RCC 7860 (cell line): ENCODE measurements at places on chromosomes 2 and 18.

GRCh38 chr18:1244397-1245122, 339.9 kb downstream of the ADCYAP1 start:
- no peak for DNase-seq

GRCh38 chr2:43219383-43220228, 6.8 kb downstream of the ZFP36L2 start:
- DNase-seq: peak; percentile 67

DNA sequence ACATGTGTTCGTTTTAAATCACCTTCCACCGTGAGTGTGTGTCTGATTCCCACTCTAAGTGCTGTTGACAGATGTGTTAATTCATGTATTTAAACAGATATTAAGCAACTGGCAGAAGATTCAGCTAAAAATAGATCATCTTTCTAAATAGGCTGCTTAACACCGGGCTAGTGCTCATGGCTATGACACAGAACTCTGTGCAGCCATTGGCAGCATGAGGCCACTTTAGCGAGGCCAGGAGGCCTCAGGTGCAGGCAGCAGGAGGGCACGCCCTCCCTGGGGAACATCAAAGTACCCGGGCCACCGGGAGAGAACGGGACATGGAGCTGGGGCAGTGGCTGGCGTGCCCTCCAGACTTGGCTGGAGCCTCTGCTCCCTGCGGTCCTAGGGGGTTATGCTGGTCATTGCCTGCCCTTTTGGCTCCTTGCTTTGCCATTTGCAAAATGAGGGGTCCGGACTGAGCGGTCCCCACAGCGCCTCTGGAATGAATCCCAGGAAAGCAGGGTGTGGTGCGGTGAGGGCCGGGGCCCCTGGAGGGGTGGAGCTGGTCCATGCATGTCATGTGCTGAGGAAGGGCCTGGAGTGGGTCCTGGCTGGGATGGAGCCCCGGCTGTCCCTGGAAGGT, 62.8 kb upstream of the HDAC4 start:
- DNase-seq: no peak

GRCh38 chr2:232571026-232571474, 20.6 kb downstream of the EIF4E2 start:
- DNase-seq: peak; percentile 16

- peak; percentile 84 for DNase-seq
These were observed 99.3 kb downstream of the SPTBN1 start for GRCh38 chr2:54555318-54555837.

- no peak for DNase-seq
These were observed 192.2 kb upstream of the HAAO start for GRCh38 chr2:42984617-42985016.

DNA sequence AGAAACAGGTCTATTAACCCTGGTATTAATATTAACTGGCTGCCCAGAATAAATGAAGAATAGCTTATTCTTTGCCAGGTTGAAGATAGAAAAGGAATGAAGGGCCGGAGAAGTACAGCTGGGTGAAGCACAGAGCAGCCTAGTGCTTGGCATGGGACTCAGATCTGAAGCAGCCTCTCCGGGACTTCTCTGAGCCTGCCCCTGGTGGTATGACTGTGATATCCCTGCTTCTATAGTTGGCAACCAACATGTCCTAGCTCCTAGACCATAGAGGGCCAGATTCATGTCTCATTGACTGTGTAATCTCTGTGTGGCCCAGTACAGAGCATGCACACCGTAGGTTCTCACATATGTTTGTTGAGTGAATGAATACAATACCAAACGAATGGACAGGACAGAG, 107.8 kb downstream of the MSH2 start:
- no peak for DNase-seq

DNA sequence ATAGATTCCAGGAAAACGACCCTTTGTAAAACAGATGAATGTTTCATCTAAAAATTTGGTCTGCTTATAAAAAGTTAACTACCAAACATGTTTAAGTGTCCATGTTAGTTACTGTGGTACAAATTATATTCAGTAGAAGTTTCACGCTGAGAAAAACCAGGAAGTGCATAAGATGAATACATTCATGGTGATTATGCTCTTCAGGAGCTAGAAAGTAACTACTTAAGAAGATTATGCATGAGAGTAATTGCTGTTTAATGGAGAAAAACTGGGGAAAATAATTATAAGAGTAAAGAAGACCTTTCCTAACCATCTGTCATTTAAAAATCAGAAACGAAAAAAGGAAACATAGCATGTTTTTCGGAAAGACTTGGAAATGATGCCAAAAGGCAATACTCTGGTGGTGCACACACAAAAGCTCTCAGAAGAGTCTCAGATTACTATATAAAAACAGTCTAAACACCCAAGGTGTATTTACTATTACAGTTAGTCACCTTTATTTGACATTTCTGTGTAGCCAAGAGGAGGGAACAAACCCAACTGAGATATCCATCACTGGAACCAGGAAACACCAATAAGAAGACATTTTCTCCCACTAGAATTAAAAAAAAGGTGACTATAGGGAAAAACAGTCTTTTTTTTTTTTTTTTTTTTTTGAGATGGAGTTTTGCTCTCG, 38.8 kb upstream of the METTL21A start:
- no peak for DNase-seq

GRCh38 chr18:36685580-36685979, 143.2 kb downstream of the TPGS2 start:
- no peak for DNase-seq

DNA sequence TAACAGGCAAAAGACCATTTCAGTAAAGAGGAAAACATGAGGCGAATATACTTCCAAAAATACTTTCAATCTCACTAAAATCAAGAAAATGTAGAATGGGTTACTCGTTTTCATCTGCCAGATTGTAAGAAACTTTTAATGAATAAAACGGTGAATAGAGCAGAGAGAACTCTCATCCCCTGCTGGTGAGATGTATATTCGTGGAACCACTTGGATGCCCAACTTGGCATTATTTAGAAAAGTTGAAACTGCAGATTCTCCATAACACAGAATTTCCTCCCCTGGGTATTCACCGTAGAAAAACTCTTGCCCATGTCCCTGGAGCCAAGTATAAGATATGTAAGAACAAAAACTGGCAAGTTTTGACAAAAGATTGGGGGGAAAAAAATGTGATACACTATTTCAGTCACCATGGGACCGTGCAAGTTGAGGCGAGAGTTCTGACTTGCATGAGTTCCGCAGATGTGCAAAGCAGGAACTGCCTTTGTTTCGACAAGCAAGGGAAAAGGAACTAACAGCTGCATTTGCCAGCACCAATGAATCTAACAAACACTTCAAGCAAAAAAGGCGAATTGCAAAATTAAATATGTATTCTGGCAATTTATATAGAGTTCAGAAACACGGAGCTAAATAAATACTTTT, 14.8 kb downstream of the TIMM21 start:
- no peak for DNase-seq

DNA sequence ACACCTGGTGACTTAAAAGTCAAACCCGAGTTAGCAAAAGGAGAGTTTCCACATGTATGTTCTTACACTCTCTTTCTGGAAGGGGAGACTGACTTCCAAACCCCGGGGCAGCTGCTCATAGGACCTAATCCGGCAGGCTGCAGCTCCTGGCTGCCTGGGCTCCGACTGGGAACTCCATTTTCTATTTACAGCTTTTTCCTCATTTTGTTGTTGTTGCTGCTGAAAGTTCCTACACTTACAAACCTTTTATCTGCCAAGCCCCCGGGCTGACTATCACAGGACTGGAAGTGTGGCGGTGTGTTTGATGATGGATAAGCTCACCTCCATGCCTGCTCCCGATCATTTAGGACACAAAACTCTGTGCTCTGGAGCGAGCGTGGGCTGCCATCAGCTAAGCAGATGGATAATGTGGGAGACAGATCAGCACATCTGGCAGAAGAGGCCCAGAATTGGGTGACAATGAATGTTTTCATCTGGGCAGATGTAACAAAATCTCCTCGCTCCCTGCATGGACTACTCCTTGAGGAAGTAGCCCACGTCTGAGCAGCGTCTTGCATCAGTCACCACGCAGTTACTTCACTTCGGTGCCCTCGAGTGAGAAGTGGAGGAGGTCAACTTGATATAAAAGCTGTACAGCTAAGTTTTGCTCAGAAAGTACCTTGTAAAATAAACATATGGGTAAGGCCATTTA, 114.4 kb upstream of the COPS8 start:
- DNase-seq: no peak

DNA sequence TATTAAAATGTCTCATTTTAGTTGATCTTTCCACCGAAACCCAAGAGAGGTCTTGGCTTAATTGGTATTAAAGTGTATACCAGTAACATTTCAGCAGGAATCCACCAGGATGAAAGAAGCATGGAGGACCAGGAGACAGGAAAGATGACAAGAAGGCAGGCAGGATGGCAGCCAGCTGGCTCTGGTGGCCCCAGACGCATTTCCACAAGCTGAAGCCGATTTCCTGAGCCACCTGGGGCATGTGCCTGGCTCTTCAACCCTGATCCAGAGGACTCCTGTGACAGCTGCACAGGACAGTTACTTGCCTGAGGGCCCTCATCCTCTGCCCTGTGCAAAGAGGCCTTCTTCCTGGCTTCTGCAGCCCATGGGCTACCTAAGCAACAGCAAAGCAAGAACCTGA, 56.9 kb upstream of the NFU1 start:
- no peak for DNase-seq

DNA sequence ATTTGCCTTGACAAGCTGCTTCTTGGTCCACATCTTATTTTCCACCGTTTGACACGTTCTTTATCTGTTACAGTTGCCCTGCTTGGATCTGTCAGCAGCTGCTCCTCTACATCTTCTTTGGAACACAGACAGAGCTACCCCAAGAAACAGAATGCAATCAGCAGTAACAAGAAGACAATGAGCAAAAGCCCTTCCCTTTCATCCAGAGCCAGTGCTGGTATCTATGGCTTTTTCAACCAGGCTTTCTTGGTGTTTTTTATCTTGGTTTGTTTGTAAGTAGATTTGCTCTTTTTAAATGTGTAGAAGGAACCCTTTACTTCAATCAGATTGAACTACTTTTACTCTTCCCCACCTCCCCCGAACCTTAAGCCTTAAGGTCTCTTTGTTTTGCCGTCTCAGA, 41.9 kb downstream of the CLIP4 start:
- DNase-seq: no peak

DNA sequence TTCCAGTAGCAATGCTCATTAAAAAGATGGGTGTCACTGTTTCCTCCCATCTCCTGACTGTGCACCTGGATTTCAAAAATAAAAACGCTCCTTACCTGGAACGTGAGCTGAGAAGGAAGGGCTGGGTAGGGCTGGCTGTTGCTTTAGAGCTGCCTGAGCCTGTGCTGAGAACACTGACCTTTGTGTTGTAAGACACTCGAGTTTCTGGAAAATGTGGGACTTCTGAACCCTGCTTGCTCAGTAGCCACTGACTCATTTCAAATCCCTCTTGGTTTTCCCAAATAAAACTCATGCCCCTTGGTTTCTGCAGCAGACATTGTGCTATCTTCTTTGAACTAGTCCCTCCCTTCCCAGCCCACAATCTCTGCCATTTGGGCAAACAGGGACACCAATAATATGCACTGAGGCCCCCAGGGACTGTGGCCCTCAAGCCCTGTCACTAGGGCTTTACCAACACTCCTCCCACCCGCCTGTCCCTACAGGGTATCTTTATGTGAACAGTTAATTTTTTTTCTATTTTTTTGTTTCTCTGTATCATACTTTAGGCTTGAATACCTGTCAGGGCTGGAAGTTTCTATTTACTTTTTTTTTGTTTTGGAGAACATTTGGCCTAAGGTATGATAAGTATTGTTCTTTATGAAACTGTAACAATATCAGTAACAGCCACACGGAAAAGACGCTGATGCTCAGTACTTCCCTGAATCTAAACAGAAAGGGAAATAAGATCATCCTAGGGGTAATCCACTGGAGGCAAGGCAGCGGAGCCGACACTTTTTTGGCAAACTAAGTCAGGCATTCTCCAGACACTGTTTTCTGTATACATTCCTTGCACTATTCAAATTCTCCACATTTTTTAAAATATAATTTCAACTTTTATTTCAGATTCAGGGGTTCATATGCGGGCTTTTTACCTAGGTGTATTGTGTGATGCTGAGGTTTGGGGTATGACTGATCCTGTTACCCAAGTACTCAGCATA, 280.2 kb downstream of the STK39 start:
- DNase-seq: no peak

- no peak for DNase-seq
These were observed 29.4 kb upstream of the DYSF start for GRCh38 chr2:71423817-71424420.

- DNase-seq: no peak
These were observed 104.4 kb downstream of the OSBPL1A start for GRCh38 chr18:24293254-24293653.

DNA sequence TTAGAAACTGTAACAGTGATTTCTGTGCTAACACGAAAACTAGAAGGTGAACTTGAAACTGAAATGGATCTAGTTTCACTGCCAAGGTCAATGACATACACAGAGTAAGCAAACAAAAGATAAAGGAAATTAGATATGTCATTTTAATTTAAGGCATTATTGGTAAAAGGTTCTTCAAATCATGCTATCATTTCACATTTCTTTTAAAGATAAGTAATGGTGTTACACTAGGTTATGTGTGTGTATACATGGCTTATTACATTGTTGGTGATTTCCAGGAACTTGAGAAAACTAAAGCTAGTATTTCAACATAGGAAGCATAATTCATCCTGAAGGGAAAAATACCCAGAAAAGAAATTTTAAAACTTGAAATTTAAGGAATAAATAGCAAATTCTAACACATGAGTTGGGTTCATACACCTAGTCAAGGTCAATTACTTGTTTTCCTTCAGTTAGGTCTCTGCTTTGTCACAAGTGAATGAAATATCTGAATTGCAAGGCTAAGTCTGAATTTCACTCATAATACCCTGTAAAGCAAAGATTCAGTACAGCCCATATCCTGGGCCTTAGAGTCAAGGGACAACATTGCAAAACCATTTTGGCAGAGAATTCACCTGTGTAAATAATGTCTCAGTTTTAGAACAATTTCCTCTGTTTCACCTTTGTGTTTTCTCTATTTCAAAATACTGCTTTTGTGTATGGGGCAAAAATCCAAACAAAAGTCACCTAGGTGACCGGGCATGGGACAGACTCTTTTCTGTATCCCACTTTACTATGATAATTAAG, 141.6 kb downstream of the SRBD1 start:
- DNase-seq: no peak

- DNase-seq: no peak
These were observed 7.6 kb upstream of the PLB1 start for GRCh38 chr2:28488083-28488830.

GRCh38 chr2:113734185-113734584, 22.3 kb downstream of the SLC35F5 start:
- no peak for DNase-seq

- DNase-seq: no peak
These were observed 23.1 kb downstream of the TRIB2 start for GRCh38 chr2:12739721-12740254.

- no peak for DNase-seq
These were observed 53.1 kb downstream of the GREB1L start for GRCh38 chr18:21295101-21295500.

- no peak for DNase-seq
These were observed 6.8 kb downstream of the NEU4 start for GRCh38 chr2:241815477-241816430.

GRCh38 chr2:78304678-78305077, 720.8 kb upstream of the REG3G start:
- no peak for DNase-seq

GRCh38 chr2:101205521-101206479, 46.9 kb upstream of the CNOT11 start:
- DNase-seq: peak; percentile 83
